ENCODE measurements at places on chromosomes 7 and 10.

GRCh38 chr7:10767771-10768170, 205.9 kb upstream of the PHF14 start:
- peak; percentile 48 for DNase-seq

GRCh38 chr10:76324283-76324682, 892.9 kb downstream of the LRMDA start:
- peak; percentile 26 for DNase-seq

DNA sequence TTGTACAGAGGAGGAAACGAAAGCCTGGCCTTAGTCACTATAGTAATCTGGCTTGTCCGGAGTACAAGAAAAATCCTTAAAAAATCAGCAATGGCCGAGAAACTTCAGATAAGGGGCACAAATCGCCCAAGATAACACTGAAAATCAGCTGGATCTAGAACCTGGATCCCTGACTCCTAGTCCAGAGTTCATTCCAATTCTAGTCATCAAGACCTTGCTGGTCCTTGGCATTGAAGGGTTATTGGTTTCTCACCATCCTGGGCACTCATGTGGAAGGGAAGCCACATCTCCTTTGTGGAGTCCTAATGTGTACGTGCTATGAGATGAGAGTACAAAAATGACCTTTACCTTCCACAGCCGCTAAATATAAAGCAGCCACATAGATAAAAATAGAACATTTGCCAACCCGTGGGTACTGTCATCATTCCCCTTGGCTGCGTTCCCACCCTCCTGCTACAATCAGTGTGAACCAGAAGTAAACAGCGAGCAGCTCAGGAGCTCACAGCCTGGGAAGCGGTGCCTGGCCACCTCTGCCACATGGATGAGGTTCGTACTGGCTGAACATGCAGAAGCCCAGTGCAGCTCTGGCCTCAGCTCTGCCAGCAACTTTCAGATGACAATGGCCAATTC, 116.0 kb upstream of the PDLIM1 start:
- DNase-seq: peak; percentile 68

DNA sequence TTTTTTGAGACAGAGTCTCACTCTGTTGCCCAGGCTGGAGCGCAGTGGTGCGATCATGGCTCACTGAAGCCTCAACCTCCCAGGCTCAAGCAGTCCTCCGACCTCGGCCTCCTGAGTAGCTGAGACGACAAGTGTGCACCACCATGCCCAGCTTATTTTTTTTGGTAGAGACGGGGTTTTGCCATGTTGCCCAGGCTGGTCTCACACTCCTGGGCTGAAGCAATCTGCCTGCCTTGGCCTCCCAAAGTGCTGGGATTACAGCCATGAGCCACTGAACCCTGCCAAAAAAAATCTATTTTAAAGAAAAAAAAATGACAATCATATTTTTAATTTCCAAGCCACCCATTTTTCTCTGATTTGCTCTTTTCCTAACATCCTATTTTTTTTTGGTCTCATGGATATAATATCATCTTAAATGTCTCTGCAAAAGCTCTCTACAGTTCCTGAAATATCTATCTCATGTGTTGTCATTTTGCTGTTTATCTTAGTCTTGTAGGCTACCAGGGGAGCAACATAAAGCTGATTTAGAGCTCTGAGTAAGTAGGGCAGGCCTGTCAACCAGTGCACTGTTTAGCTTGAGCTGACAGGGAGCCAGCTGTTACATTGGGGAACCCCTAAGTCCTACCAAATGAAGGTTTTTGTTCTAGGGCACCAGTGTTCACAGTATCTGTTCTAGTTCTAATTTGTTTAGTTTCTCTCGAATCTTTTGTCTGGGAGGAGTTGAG, 29.9 kb upstream of the HBP1 start:
- no peak for DNase-seq

DNA sequence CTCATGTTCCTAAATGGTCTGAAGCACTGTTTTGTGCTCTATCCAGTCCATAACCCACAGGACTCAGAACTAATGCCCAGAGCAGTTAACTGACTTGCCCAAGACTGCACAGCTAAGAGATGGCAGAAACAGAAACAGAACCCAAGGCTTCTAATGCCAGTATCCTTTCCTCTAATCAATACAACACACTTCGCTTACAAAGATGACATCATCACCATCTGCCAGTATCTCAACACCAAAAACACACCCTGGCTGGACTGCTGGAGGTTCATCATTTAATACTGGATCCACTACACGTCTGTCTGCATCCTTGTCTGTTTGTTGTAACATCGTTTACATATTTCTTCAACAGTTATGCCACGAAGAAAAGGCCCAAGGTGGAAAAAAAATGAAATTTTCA, 165.3 kb downstream of the SFMBT2 start:
- no peak for DNase-seq

DNA sequence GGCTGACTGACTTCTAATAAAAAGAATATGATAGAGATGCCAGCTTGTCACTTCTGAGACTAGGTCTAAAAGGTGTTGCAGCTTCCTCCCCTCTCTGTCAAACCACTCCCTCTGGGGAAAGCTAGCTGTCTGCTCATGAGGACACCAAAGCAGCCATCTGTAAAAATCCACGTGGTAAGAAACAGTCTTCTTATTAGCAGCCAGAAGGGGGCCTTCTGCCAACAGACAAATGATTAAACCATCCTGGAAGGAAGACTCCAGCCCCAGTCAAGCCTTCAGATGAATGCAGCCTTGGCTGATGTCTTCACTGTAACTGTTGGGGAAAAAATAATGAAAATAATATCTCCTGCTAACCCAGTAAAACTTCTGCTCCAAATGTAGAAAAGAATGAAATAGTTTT, 41.9 kb upstream of the DAGLB start:
- no peak for DNase-seq

- no peak for DNase-seq
These were observed 277.0 kb upstream of the SEMA3A start for GRCh38 chr7:84471576-84471975.

DNA sequence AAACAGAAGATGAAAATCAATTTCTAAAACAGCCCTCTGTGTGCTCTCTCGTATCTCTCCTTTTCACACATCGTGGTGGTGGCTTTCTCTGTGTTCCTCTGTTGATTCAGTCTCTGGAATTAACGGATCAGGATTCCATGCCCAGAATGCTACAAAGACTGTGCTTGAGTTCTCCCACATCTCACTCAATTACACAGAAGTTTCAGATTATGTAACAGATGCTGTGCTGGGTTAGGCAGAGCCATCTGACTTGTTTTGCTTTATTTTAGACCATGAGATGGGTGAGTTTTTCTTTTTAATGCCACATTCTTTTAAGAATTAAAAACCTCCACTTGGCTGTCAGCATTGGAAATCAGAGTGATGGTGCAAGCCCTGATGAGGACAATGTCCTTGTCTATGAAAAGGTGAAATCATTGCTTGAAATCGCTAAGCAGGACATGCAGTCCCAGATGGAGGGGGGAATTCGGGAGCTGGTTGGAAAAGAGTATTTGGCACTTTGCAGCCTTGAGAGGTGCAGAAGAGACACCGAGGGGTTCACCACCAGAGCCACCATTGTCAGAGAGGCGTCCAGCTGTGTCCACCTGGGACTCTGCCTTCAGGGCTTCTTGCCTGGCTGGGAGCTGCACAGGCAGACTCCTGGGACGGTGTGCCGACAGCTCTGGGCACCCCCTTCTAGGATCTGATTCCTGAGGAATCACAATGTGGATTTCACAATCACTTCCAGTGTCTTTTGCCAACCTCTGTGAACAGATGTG, 80.4 kb downstream of the EGFR start:
- peak; percentile 49 for DNase-seq

GRCh38 chr10:47421057-47421952, 37.2 kb upstream of the ZNF488 start:
- peak; percentile 74 for DNase-seq

GRCh38 chr7:152369518-152369917, 66.3 kb downstream of the KMT2C start:
- DNase-seq: no peak

GRCh38 chr10:67225226-67225625, 299.4 kb downstream of the LRRTM3 start:
- DNase-seq: no peak

GRCh38 chr7:56199639-56200038, 83.4 kb upstream of the NUPR2 start:
- no peak for DNase-seq

DNA sequence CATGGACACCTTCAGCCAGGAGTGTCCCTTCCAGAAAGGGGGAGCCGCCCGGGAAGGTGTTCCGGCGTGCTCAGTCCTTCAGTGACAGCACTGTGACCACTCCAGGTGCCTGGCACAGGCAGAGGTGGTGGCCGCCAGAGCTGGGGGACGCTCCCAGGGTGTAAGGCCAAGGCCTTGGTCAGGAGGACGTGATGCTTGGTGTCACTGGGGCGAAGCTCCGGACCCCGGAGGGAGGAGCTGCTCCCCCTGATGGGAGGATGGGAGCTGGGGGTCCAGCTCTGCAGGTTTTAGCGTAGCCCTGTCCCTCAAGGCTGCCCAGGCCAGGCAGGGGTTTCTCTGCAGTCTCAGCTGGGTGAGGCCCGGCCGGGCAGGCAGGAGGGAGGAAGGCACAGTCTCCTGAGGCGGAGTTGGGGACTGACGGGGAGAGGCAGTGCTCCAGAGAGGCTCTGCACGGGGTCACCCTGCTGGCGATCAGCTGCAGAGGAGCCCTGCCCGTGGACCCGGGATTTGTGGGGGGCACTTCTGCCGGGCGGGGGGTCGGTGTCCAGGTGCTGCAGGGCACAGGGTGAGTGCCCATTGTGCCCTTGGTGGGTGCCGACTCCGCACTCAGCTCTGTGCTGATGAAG, 56.5 kb upstream of the DNAJB6 start:
- DNase-seq: no peak

DNA sequence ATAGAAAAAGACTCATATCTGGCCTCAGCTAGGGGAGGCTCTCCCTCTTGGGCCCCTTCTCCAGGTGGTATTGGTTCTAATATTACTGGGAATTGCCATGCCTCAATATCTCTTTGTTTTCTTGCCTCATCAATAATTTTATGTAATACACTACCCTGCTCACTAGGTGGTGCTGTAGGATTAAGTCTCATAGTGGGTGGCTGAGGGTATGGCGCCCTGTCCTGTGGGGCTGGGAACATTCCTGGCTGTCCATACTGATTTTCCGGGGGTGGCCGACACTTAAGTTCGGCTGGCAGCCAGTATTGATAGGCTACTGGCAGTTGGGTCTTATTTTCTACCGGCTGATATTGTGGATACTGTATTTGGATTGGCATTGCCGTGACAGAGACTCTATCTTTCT, 9.0 kb upstream of the TAS2R3 start:
- DNase-seq: peak; percentile 7

DNA sequence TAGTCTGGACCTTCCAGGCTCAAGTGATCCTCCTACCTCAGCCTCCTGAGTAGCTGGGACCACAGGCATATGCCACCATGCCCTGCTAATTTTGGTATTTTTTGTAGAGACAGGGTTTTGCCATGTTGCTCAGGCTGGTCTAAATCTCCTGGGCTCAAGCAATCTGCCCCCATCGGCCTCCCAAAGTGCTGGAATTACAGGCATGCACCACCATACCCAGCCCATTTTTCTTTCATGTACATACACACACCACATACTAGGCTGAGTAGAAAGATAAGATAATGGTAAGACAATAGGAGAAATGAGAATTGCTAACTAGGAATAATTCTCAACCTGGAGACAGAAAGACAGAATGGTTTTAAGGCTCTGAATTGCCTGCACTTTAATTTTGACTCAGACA, 83.8 kb downstream of the CPEB3 start:
- DNase-seq: no peak

DNA sequence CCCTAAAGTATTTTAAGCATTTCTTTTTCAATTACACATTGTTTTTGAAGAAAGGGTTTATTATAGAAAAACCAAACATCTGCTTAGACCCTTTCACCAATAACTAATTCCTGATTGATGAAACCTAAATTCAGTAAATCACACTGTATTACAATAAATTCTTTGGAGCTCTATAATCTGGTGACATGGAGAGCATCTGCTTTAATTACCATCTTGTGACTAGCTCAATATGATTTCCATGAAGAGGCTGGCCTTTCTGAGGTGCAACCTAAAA, 9.7 kb downstream of the HYCC1 start:
- DNase-seq: no peak

DNA sequence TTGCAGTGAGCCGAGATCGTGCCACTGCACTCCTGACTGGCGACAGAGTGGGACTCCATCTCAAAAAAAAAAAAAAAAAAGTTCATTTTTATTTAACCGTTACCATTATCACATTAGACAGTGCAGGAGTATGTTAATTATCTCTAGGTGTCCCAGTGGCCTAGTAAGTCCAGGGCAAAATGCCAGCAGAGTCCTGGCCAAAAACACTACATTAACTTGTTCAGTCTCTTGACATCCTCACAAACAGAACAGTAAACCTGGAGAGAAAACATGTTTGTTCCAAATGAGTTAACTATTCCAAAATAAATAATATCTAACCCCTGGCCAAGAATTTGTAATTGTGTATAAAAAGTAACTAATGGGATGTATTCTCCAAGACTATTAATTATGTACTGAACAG, 43.2 kb downstream of the PTPRZ1 start:
- DNase-seq: peak; percentile 18

GRCh38 chr10:26081459-26081858, 135.1 kb upstream of the GAD2 start:
- no peak for DNase-seq

DNA sequence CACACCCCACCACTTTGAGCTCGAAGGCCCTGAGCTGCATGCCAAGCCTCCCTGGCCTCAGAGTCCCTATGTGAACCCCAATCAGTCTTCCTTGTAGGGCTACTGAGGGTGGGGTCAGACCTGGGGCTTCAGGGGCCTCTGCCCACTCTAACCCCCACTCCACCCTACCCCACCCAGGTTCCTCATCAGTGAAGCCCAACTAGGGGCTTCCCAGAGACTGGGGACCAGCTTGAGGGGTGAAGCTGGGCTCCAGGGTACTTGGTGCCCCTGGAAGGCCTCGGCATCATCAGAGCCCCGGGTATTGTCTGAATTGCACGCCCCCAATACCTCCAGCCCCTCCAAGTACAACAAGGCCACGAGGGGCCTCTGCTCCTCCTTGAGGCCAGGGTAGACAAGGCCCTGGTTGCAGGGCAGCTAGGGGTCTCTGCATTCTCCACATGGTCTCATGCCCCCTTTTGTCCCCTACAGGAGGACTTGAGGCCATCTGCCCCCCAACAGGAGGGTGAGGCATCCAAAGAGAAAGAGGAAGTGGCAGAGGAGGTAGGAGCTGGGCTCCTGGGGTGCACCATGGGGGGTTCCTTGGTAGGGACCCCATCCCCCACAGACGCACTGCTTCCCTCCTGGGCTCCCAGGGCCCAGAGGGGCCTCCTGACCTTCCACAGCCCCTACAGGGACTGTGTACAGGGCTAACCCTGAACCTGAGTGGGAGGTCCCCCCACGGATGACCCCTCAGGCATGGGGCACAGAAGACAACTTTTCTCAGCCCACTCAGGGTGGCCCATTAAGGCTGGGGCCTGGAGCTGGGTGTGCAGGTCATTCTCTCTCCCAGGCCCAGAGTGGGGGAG, 4.0 kb downstream of the SNCG start:
- no peak for DNase-seq

- DNase-seq: peak; percentile 67
These were observed 78.3 kb downstream of the SLC25A40 start for GRCh38 chr7:87797798-87798403.

- DNase-seq: peak; percentile 79
These were observed at the start of gene LOXL4 for GRCh38 chr10:98267894-98268693. TSS of gene LOXL4 (minus strand) at chr10:98268194. CDS start at chr10:98263019, 5,175 bp downstream.

- no peak for DNase-seq
These were observed 20.8 kb downstream of the DLG5 start for GRCh38 chr10:77905781-77906180.
